GDM1 (cell line): ENCODE measurements at places on chromosomes 5 and 9.

GRCh38 chr5:114419067-114419388 is 57.2 kb downstream of the KCNN2 start:
- no peak for DNase-seq

DNA sequence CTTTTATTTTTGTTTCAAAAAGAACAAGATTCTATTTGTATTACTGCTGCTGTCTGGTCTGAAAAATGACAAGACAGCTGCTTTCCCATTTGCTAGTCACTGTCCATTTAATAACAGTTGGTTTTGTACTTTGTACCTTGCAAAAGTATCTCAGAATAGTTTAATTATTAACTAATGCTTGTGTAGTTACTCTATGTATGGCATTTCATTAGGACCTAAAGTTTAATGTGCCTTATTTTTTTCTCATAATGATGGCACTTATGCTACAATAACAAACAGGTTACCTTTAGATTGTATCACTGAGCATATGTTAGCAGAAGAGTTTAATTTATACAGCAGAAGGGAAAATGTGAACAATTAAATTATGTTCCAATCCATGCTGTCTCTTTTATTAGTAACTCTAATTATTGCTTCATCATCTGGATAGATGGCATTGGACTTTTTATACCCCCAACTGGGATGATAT is 134.2 kb downstream of the CDH10 start:
- DNase-seq = no peak

- DNase-seq = no peak
These were observed 88.9 kb downstream of the EBF1 start for GRCh38 chr5:159010661-159011442.

- no peak for DNase-seq
These were observed 62.7 kb upstream of the ANGPTL2 start for GRCh38 chr9:127185181-127185580.

GRCh38 chr5:2270467-2270866 is 387.7 kb upstream of the IRX4 start:
- no peak for DNase-seq

DNA sequence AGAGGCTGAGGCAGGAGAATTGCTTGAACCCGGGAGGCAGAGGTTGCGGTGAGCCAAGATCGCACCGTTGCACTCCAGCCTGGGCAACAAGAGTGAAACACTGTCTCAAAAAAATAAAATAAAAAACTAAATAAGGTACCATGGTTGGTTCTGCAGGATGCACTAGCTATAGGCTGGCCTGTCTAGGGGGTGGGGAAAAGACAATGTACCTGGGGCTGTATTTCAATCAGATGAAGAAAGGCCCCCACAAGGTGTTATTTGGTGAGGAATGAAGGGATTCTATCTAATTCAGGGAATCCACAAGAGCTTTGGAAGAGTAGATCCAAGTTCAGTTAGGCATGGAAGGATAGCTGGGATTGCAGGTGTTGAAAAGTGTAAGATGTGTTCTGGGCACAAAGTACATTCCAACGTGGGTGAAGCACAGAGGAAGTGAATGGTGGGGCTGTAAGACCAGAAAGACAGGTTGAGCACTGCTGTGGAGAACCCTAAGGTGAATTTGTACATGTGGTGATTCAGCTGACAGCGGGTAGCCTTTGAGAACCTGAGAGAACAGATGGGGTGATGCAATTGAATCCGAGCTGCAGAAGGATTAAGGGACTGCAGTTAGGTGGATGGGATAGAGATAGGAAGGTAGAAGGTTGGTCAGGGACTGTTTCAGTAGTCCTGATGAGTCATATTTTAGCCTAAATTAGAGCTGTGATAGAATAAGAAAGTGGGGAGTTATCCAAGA is 71.8 kb downstream of the CAST start:
- DNase-seq = no peak

DNA sequence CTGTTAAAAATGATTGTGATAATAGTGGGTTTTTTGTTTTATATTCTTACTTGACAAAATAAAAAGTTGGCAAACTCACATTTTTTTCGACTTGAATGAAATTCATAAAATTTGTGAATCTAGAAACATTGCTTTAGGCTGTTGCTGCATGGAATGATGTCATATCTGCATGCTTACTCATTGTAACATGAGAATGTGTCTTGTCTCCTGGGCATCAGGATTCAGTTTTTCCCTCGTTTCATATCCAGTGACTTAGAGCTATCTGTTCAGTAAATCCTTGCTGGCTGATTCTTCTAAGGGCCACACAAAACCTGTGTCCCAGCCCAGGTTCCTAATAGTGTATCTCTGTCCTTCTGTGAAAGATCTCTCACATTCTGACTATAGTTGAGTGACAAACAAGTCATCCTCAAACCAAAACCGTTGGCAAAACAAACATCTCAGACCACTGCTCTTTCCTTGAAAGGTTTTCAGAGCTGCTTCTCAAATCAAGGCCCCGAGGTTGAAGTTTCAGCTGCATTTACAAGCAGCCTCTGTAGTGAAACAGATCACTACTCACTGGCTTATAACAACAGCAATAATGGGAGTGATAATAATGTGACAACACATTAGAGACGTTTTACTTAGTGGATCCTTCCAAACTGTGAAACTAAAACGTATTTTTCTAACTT is 95.0 kb downstream of the NPR3 start:
- DNase-seq = no peak

- no peak for DNase-seq
These were observed 27.3 kb downstream of the PROP1 start for GRCh38 chr5:177968661-177969211.

DNA sequence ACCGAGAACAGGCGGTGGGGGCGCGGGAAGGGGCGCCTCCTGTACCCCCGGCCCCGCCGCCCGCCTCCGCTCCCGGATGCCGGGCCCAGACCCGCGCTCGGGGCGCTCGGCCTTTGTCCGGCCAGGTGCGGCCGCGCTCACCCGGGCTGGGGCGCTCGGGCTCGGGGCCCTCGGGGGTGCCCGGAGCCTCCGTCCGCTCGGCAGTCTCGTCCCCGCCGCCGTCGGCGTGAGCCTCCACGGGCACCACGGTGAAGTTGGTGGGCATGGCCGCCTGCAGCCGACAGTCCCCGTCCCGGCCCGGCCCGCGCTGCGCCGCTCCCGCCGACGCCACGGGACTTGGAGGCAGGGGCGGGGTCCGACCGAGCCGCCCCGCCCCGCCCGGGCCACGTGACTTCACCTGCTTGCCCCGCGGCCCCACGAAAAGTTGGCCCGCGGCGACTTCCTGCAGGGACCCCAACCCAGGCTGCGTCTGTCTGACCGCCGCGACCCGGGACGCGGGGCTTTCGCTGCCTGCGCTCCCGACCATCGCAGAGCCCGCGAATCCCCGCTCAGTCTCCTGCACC is at the start of gene SLC12A7:
Gene SLC12A7, minus strand, starts transcription at position 337 of the 563 bp plus-strand sequence. Its CDS starts 72 bp downstream, at position 265.
- peak; percentile 55 for DNase-seq

- DNase-seq = no peak
These were observed 62.2 kb downstream of the INIP start for GRCh38 chr9:112655668-112656067.

DNA sequence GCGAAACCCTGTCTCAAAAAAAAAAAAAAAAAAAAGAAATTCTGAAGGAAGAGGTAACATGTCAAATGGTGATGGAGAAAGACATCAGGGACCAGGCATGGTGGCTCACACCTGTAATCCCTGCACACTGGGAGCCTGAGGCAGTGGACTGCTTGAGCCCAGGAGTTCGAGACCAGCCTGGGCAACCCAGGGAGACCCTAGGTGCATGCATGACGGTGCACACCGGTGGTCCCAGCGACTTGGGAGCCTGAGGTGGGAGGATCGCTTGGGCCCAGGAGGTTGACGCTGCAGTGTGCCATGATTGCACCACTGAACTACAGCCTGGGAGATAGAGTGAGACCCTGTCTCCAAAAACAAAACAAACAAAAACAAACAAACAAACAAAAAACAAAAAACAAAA is 1.8 kb downstream of the ISCA1 start:
- no peak for DNase-seq

GRCh38 chr5:57783693-57784092 is 301.1 kb upstream of the ACTBL2 start:
- DNase-seq = no peak

GRCh38 chr5:80143491-80143890 is 108.3 kb downstream of the THBS4 start:
- DNase-seq = no peak

DNA sequence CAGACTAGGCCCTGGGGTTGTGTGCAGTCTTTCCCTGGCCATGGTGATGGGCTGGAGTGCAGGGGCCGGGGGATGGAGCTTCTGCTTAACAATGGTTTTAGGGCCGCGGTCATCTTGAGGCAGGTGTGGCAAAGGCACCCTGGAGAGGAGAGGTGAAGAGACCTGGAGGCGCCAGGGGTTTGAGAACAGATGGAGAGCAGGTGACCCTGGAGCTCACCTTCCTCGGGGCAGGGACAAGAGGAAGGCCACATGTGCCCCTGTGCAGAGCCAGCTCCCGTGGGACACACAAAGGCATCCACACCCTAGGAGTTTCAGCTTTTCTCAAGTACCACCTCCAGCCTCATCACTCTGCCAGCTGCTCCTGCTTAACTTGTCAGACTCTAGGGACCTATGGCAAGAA is 46.4 kb upstream of the SH3GL2 start:
- no peak for DNase-seq

- no peak for DNase-seq
These were observed 560.7 kb downstream of the PSAT1 start for GRCh38 chr9:78857373-78858225.

- DNase-seq = no peak
These were observed 276.4 kb downstream of the CDK5RAP2 start for GRCh38 chr9:120303519-120303918.

- no peak for DNase-seq
These were observed 150.1 kb downstream of the SLC28A3 start for GRCh38 chr9:84190411-84190810.

GRCh38 chr9:131889437-131890251 is 149.8 kb upstream of the RAPGEF1 start:
- no peak for DNase-seq

DNA sequence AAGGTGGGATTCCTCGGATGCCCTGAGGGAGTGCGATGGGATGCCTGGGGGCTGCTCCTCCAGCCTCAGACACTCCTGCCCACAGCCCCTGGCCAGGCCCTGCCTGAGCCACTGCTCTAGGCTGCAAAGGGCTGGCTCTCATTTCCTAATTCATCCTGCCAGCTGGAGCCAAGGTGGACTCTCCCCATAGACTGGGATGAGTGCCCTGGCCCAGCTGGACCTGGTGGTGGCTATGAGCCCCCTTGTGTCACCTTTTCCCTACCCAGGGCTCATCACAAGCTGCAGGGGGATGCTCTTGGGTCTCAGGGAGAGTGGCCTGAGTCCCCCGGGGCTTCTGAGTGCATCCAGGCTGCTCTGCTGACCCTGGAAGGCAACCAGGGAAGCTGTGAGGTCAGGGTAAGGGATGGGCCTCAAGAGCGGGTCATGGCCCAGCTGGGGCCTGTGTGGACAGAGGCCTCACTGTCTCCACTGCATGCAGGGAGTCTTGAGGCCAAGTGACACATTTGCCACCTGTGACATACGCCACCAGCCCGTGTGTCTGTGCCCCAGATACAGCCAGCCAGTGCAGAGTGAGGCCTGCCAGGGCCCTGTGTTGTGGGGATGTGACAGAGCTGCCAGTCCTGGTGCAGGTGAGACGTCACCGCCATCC is 102.7 kb upstream of the IER5L start:
- no peak for DNase-seq

- no peak for DNase-seq
These were observed 101.2 kb downstream of the ADAMTS2 start for GRCh38 chr5:179244044-179244443.

- DNase-seq = no peak
These were observed 58.2 kb upstream of the RPS23 start for GRCh38 chr5:82336226-82336958.

- DNase-seq = no peak
These were observed 272.6 kb downstream of the ATPSCKMT start for GRCh38 chr5:9977070-9977469.

- no peak for DNase-seq
These were observed 55.9 kb downstream of the ADAM19 start for GRCh38 chr5:157519579-157520253.

GRCh38 chr9:33436445-33436844 is 10.9 kb downstream of the AQP3 start:
- DNase-seq = no peak

- DNase-seq = no peak
These were observed 22.9 kb downstream of the RGMB start for GRCh38 chr5:98796197-98796972.

DNA sequence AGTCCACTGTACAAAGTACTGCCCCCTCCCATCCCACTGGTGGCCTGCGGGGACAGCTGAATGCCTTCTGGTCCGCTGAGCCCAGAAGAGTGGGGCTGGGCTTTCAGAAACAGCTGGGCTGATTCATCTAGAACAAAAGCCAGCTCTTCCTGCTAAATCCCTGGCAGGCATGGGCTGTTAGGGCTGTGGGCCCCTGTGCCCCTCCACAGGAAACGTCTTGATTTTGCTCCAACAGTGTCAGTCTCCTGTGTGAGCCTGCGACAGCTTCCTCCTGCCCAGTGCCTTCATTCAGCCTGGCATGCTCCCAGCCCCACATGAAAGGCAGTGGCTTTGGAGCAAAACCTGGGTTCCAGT is 6.9 kb upstream of the GSN start:
- peak; percentile 64 for DNase-seq

DNA sequence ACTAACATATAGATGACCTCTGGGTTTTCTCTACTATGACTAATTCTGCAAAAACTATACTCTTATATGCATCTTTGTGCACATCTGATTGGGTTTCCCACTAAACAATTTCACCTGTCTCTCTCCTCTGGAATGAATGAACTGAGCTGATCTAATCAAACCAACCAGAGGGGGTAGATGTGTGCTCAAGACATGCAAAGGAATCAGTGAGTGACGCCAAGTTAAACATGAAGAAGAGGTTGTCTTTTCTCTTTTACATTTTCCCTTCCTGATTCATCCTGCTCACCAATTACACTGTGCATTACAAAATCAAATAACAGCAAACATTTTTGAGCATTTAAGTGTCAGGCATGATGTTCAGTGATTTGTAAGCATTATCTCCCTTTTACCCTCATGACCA is 29.6 kb upstream of the GRXCR2 start:
- no peak for DNase-seq

- no peak for DNase-seq
These were observed 750.9 kb downstream of the MAT2B start for GRCh38 chr5:164256351-164256750.

GRCh38 chr9:4967523-4967922 is 17.5 kb upstream of the JAK2 start:
- no peak for DNase-seq

DNA sequence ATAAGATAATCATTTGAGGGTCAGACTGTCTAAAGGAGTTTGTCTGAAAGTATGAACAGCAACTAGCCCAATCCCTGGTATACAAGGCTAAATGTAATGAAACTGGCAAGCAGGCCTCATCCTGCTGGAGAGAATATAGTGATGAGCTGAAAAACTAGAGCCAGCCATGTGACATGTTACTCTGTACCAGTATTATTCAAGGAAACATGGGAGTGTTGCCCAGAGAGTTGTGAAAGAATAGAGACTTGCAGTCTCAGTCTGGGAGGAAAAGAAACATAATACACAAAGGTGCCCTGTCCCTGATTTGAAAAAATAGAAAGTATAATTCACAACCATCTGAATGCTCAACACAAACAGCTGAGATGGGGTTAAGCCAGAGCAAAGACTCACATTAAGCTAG is 37.9 kb upstream of the HTR1A start:
- no peak for DNase-seq

GRCh38 chr5:39604491-39604890 is 179.7 kb upstream of the DAB2 start:
- DNase-seq = no peak
